ENCODE measurements at places on chromosomes 2 and 18.

GRCh38 chr2:158753641-158754611 is 41.2 kb upstream of the DAPL1 start:
- DNase-seq = no peak

DNA sequence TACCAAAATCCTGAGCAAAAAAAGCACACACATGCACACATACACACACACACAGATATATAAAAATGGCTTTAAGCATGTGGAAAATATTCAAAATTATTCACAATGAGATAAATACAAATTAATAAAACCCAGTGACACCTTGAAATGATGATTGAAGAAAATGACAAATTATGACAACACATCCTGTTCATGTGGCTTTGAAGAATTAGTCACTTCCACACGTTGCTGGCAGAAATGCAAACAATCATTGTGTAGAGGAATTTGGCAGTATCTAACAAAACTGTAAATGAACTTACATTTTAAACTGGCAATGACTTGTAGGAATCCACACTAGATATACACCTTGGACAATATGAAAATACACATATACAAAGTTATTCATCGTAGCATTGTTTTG is 95.8 kb upstream of the RGPD4 start:
- no peak for DNase-seq

DNA sequence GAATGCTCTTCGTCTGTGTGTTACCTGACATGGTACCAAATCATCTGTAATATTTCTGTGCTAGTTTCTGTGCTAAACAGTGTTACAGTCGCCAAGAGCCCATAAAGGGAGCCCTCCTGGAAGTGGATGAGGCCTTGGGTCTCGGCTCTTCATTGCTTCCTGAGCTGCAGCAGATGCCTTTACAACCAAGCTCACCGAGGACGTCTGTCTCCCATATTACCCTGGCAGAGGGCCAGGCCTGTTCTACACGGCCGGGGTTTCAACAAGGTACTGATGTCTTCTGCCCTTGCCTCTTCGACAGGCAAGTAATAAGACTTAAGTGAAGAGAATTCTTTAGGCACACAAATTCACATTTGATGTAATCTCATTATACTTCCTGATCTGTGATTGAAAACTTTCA is 16.8 kb downstream of the RPL31 start:
- no peak for DNase-seq

- DNase-seq = no peak
These were observed 15.6 kb downstream of the SCN1A start for GRCh38 chr2:166112193-166112605.

- no peak for DNase-seq
These were observed 22.8 kb downstream of the GULP1 start for GRCh38 chr2:188314314-188315054.

- no peak for DNase-seq
These were observed 143.7 kb downstream of the TPO start for GRCh38 chr2:1556776-1557466.

GRCh38 chr2:216315802-216316603 is 56.3 kb downstream of the MARCHF4 start:
- no peak for DNase-seq

- DNase-seq = no peak
These were observed 19.8 kb upstream of the SMAD4 start for GRCh38 chr18:51010218-51010617.

GRCh38 chr2:159165048-159165447 is 121.5 kb downstream of the WDSUB1 start:
- no peak for DNase-seq

- DNase-seq = no peak
These were observed 68.3 kb downstream of the TMEFF2 start for GRCh38 chr2:192126426-192126825.

GRCh38 chr2:14557111-14557510 is 75.4 kb upstream of the LRATD1 start:
- no peak for DNase-seq

- no peak for DNase-seq
These were observed 87.6 kb downstream of the TTC27 start for GRCh38 chr2:32715391-32715841.

GRCh38 chr2:196697825-196698224 is 58.3 kb downstream of the CCDC150 start:
- no peak for DNase-seq

DNA sequence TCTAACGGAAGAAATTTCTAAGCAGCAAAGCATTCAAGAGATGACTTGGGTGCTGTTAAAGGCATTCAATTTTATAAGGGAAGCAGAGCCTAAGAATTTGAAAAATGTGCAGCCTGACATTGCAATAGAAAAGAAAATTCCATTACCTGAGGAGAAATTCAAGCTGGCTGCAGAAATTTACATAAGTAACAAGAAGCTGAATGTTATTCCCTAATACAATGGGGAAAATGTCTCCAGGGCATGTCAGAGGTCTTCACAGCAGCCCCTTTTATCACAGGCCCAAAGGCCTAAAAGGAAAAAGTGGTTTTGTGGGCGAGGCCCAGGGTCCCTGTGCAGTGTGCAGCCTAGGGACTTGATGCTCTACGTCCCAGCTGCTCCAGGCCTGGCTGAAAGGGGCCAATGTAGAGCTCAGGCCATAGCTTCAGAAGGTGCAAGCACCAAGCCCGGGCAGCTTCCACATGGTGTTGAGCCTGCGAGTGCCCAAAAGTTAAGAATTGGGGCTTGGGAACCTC is 306.7 kb downstream of the RDH14 start:
- DNase-seq = no peak

DNA sequence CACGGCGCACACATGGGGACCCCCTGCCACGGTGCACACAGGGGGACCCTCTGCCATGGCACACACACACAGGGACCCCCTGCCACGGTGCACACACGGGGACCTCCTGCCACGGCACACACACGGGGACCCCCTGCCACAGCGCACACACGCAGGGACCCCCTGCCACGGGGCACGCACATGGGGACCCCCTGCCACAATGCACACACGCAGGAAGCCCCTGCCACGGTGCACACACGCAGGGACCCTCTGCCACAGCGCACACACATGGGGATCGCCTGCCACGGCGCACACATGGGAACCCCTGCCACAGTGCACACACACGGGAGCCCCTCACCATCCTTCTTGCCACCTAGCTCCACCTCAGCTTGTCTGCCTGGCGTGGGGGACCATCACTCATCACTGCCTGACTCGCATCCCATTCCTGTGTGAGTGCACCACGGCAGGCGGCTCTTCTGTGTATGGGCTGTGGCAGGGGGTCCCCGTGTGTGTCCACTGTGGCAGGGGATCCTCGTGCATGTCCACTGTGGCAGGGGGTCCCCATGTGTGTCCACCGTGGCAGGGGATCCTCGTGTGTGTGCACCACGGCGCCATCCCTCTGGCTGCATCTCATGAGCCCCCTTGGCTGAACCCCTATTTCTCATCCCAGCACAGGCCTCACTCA is 206.7 kb downstream of the EIPR1 start:
- peak; percentile 23 for DNase-seq

DNA sequence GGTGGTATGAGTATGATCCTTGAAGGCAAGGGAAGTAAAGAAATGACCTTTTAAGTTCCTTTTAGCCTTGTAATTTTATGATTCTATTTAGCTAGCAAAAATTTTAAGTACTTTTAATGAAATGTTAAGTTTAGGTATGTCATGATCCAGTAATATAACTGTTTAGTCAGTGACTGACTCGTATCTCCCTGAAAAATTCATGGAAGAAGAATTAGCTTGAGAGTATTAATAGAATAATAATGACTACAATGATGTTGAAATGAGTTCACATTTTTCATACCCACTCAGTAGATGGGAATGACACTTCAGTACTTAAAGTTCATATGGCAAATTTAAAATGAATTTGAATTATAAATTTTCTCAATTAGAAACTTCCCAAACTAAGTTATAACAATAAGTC is 14.6 kb downstream of the RAB3GAP1 start:
- no peak for DNase-seq

GRCh38 chr2:167769020-167769419 is 478.4 kb downstream of the STK39 start:
- no peak for DNase-seq

DNA sequence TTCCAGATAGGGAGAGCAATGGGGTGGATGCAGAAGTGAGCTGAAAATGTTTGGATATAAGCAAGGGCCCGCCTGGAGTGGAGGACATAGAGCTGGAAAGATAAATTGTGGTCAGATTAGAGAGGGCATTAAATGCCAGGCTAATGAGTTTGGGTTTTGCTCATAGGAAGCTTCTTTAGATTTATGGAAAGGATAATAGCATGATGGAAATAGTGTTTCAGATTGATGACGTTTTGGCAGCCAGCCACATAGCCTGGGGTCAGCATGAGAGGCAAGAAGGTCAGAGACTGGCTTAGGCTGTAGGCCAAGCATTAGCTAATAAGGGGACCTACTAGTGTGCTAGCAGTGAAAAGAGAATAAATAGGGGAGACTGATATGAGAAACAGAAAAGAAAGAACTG is 321.6 kb downstream of the STK39 start:
- DNase-seq = no peak

GRCh38 chr2:212364112-212364985 is 174.3 kb downstream of the ERBB4 start:
- DNase-seq = no peak

GRCh38 chr18:9466846-9467245 is 8.5 kb upstream of the RALBP1 start:
- no peak for DNase-seq

- no peak for DNase-seq
These were observed 242.0 kb upstream of the STON1 start for GRCh38 chr2:48287976-48288375.

DNA sequence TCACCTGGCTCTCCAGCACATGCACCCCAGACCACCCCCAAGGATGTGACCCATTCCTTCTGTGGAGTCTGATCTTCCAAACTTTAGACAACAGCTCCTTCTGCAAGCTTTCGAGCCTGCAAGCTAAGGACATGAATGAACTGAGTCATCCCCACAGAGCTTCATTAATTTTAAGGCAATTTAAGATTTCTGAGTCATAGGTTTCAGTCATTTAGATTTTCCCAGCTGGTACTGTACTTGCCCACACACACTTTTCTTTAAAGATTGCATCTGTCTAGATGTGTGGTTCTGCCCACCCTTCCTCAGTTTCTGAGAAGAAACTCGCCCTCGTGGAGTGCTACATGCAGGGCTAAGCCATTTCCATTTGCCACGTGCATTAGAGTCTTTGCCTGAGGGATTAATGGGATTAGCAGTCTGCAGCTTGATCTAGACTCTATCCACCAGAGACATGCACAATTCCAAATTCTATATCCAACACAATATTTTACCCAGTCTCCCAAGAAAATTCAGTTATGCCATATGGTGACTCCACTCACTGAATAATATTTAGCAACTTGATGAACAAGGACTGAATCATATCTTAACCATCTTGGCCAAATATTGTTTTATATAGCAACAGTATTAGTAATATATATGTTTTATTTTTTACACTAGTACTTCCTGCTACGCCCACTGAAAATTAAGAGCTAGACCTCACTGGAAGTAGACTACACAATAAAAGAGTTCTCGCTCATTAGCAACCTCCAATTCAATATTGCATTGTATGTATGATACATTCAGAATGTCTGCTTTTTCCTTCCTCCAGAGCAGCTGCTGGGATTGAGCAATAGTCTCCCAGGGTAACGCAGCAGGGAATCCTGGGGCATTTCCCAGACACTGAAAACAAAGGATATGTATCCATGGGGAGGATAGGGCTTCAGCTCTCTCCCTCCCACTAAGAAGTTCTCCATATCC is 14.3 kb upstream of the TRIB2 start:
- no peak for DNase-seq

GRCh38 chr18:48529796-48530195 is 9.0 kb upstream of the CTIF start:
- DNase-seq = no peak

DNA sequence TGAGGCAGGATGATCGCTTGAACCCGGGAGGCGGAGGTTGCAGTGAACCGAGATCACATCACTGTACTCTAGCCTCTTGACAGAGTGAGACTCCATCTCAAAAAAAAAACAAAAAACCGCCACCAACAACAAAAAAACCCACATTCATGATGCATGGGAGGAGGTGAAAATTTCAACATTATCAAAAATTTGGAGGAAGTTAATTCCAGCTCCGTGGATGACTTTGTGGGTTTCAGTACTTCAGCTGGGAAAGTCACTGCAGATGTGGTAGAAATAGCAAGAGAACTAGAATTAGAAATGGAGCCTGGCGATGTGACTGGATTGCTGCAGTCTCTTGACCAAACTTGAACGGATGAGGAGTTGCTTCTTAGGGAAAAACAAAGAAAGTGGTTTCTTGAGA is 74.3 kb downstream of the PRKCE start:
- no peak for DNase-seq

DNA sequence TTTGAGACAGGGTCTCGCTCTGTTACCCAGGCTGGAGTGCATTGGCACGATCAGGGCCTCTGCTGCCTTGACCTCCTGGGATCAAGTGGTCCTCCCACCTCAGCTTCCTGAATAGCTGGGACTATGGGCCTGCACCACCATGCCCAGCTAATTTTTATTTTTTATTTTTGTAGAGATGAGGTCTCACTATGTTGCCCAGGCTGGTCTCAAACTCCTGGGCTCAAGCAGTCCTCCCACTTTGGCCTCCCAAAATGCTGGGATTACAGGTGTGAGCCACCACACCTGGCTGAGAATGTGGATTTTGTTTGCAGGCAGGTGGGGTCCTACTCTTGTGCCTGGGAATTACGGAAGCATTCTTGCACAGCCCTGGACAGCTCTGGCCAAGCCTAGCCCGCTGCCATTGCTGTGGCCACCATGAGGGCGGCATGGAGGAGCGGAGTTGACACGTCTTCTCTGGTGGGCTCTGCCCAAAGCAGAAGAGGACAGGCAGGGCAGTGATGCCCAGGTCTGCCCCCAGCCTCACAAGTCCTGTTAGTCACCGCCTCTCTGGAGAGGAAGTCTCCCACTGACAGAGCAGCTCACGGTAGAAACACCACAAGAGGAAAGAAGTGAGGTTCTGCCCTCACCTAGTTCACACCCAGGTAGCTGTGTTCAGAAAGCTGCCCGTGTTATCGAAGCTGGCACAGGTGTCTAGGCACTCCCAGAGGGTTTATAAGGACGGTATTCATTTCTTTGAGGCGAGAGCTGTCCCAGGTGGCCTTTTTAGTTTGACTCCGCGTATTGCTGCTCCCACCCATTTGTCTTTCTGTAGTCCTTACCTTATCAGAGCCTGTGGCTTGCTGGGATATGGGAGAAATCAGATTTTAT is 46.2 kb downstream of the ARMC9 start:
- DNase-seq = no peak
